ENCODE measurements at places on chromosomes 7 and 10. TPM values are rescaled to one million over a fixed set of nuclear protein-coding genes. Genes with fewer than 3 reads are reported as not detected.

DNA sequence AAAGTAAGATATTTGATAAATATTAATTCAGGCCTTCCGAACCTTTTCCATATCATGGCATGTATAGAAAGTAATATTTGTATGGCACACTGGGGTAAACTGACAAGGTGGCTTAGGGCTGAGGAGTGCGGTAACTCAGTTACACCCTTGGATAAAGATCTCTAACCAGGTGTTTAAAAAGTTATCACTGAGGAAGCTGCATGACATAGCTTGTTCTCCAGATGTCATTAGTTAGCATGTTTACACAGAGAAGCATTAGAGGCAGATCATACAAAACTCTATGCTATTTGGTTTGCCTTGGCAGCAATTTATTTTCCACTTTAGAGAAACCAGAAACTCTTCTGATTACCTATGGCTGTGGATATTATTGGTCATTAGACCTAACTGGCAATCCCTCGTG lies 118.2 kb downstream of the ST7 start:
- DNase-seq = no peak

DNA sequence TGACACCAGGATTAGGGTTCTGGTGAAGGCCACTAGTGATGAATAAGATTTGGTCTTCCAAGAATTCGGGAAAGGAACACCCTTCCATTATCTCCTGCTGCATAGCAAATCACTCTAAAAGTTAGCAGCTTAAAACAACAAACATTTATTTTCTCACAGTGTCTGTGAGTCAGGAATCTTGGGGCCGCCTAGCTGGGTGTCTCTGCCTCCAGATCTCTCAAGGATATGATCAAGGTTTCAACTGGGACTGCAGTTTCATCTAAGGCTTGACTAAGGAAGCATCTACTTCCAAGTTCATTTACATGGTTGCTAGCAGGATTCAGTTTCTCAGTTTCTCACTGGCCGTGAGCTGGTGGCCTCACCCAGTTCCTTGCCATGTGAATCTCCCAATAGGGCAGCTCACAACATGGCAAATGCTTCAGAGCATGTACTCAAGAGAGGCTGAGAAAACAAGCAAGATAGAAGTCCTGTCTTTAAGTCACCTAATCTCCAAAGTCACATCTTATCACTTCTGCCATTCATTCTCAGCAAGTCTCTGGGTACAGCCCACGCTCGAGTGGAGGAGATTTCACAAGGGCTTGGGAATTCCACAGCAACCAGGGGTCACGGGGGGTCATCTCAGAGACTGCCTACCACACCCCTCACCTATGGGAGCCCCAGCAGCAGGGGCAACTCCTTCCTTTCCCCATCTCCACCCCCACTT lies 26.8 kb downstream of the TLX1 start:
- no peak for DNase-seq

The PTN gene
- 0.38 TPM for total RNA-seq

DNA sequence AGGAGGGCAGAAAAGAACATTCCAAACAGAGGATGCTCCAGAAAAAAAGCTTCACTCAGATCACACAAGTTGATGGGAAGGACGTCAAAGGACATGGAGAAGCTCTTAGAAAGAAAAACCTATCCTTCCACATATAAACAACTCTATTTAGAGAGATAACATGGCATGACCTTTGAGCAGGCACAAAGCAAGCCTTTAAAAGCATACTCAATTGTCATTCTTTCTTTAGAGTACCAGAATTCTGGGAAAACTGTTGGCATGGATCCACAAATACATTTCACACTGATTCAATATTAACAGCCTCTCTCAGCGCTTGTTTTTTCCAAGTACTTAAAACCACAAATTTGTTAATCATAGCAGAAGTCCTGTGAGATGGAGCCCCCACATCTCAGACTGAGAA lies 7.3 kb upstream of the ABLIM1 start:
- DNase-seq = no peak

The PON1 gene
- 465 TPM for total RNA-seq

DNA sequence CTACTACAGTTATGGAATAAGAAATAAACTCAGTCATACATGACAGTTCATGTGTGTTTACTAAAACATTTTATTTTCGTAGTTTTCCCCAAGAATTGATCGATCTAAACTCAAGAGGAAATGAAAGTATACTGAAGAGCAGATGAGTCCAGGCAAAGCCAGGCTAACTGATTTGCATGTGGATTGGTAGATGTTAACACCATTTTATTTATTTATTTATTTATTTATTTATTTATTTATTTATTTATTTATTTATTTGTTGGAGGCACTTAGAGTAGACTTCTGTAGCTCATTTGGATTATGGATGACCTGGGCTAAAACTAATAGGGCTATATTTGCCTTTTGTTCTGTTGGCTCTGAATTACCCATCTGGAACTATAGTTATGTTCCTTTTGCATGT lies 68.5 kb upstream of the DKK1 start:
- DNase-seq = no peak

The FAM180A gene
- 4.8 TPM for total RNA-seq

DNA sequence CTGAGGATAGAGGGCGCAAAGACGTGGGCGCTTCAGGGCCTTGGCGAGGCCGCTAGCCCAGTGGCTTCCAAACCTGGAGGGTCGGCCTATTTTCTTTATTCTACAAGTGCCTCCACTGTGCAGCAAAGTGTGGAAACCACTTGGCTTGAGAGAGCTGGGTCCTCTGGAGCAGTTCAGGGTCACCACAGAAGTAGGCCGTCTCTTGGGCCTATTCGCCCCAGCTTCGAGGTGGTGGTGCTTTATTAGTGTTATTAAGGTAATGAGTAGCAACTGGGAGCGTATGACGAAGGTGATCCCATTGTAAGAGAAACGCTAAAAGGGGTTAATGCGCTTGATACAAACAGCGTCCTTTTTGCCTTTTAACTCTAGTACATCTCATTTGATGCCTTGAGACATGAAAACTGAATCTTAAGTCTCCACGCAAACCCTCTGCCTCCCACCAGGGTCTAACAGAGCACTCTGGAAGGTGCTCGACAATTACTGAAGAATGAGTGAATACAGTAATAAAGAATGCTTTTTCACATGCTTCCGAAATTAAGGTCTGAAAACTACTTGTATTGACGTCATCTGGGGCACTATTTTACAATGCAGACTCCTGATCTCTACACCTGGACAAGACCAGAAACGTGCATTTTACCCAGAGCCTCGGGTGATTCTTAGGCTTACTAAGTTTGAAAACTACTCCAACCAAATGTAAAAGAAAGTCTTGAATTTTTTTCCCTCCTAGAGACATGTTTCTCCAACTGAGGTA lies 647 bp upstream of the GSAP start:
- DNase-seq = no peak

GRCh38 chr7:42350801-42351200 lies 113.8 kb upstream of the GLI3 start:
- DNase-seq = no peak

- no peak for DNase-seq
Measured at GRCh38 chr7:122438006-122438405, 133.5 kb upstream of the FEZF1 start.

DNA sequence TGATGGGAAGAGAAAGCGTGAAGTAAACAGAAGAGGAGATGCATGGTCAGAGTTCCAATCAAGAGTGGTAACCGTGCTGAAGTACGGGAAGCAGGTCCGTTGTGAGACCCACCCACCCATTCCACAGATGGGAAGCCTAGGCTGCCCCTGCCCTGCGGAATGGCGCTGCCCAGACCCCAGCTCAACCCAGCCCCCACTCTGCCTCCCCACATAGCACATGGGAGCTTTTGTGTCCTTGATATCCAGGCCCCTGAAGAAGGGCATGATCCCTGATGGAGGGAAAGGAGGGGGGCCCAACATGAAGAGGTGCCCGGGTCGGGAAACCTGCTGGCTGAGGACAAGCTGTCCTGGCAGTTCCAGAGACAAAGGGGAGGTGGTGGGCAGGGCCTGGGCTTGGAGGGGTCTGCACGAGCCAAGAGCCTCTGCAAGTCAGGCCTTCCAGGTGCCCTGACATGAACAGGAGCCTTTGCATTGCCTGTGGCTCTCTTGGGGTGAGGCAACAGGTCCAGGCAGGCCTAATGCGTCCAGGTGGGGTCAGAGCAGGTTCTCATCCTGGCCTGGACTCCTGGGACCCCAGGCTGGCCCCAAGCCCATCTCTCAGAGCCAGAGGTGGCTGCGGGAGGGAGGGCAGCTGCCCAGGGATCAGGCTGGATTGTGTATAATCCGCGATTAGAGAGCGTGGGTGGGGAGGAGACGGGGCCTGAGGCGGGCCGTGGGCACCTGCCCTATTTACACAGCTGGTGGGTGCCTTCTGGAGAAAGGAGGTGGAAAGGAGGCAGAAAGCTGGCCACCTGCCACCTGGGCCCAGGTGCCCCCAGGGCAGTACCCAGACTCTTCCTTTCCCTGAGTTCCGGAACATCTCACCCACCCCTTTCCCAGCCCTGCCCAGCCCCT lies 23.5 kb downstream of the YKT6 start:
- no peak for DNase-seq

GRCh38 chr10:110162741-110163145 lies 44.7 kb upstream of the MXI1 start:
- DNase-seq = no peak

DNA sequence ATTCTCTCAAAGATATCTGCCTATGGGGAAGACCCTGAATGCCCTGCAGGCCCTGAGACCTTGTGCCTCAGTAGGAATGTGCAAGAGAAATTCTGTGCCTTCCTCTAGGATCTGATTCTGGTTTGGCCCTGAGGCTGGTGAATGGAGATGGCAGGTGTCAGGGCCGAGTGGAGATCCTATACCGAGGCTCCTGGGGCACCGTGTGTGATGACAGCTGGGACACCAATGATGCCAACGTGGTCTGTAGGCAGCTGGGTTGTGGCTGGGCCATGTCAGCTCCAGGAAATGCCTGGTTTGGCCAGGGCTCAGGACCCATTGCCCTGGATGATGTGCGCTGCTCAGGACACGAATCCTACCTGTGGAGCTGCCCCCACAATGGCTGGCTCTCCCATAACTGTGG lies 15.7 kb downstream of the DMBT1 start:
- no peak for DNase-seq

The OR2A7 gene
- total RNA-seq = 1.9 TPM

The SPAM1 gene
- not detected for total RNA-seq
